ENCODE measurements at places on chromosomes 11 and 22.

DNA sequence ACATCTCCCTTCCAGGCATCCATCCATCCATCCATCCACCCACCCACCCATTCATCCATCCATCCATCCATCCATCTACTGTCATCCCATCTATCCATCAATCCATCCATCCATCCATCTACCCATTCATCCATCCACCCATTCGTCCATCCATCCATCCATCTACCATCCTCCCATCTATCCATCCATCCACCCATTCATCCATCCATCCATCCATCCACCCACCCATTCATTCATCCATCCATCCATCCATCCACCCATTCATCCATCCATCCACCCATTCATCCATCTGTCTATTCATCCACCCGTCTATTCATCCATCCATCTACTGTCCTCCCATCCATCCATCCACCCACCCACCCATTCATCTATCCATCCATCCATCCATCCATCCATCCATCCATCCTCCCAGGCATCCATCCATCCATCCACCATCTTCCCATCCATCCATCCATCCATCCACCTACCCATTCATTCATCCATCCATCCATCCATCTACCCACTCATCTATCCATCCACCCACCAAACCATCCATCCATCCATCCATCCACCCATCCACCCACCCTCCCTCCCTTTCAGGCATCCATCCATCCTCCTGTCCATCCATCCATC lies 33.7 kb downstream of the OSBPL5 start:
- no peak for DNase-seq

DNA sequence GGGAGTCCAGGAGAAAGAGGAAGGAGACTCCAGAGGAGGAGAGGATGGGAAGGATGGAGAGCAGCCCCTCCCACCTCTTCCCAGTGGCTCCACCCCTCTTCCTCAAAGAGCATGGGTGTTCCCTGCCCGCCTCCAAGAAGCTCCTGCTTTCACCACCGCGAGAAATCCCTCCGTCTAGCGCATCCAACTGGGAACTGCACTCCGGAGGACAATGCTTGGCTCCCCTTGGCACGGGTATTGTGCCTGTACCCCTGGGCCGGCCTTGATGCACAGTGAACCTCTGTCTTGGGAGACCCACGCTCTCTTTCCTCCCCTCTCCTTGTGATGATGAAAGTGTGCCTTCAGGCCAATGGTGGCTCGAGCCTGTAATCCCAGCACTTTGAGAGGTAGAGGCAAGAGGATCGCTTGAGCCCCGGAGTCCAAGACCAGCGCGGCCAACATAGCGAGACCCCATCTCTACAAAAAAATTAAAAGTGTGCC lies 14.9 kb upstream of the ADA2 start:
- DNase-seq: peak; percentile 12

- peak; percentile 69 for DNase-seq
Measured at GRCh38 chr11:117610045-117610444, 187.0 kb downstream of the DSCAML1 start.

DNA sequence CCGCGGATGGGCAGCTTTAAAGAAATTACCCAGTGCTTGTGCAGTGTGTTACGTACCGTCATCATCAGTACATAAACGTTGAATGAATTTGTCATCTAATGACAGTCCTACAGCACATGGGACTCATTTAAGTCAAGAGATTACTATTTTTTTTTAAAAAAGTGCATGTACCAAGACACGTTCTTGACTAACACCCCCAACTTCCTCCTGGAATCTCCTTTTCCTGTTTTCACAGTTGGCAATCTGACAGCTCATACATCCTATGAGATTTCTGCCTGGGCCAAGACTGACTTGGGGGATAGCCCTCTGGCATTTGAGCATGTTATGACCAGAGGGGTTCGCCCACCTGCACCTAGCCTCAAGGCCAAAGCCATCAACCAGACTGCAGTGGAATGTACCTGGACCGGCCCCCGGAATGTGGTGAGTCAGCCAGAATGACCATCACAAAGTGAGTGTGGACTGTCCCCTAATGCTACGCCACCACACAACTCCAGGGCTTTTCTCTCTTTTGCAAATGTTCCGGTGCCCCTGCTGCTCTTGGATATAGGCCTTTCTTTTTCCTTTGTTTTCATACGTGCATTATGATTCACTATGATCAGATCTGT lies 162.0 kb upstream of the SORL1-AS1 start:
- DNase-seq: peak; percentile 72

DNA sequence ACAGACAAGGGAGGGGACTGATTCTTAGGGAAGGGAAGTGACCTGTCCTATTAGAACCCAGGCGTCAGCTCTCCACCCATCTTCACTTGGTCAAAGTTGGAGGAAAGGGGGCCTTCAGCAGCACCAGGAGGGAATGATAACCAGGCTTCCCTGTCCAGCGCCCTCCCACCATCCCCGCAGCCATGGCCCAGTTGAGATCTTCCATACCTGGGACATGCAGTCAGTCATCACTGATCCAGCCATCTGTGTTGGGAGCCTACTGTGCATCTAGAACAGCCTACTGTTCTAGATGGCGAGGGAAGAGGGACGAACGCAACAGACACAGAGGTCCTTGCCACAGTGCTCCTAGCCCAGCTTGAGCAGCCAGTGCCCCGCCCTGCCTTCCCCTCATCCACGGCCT lies 40.6 kb downstream of the PDGFB start:
- DNase-seq: no peak

GRCh38 chr11:6932145-6932544 lies 5.9 kb downstream of the ZNF215 start:
- DNase-seq: no peak

GRCh38 chr11:17779861-17780594 lies 45.4 kb downstream of the KCNC1 start:
- DNase-seq: no peak

- DNase-seq: no peak
Measured at GRCh38 chr11:78630155-78630554, 55.5 kb upstream of the NARS2 start.

GRCh38 chr11:133163463-133164419 lies 368.6 kb downstream of the OPCML start:
- peak; percentile 5 for DNase-seq

DNA sequence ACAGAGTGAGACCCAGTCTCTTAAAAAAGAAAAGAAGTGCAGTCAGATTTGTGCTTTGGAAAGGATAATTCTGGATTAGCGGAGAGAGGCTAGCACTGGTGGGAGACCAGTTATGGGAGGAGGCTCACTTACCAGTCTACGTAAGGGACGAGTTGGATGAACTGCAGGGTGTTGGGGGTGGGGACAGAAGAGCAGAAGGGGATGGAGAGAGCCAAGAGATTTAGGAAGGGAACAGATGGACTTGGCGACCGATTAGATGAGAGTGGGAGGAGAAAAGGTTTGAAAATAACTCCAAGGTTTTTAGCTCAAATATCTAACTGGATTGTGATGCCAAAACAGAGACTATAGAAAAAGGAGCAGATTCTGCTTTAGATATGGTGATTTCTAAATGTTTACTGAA lies 81.4 kb downstream of the SFI1 start:
- no peak for DNase-seq

- peak; percentile 63 for DNase-seq
Measured at GRCh38 chr11:14894657-14895598, 2.9 kb upstream of the CYP2R1 start.

GRCh38 chr11:29263971-29264682 lies 752.7 kb downstream of the KCNA4 start:
- DNase-seq: peak; percentile 17

DNA sequence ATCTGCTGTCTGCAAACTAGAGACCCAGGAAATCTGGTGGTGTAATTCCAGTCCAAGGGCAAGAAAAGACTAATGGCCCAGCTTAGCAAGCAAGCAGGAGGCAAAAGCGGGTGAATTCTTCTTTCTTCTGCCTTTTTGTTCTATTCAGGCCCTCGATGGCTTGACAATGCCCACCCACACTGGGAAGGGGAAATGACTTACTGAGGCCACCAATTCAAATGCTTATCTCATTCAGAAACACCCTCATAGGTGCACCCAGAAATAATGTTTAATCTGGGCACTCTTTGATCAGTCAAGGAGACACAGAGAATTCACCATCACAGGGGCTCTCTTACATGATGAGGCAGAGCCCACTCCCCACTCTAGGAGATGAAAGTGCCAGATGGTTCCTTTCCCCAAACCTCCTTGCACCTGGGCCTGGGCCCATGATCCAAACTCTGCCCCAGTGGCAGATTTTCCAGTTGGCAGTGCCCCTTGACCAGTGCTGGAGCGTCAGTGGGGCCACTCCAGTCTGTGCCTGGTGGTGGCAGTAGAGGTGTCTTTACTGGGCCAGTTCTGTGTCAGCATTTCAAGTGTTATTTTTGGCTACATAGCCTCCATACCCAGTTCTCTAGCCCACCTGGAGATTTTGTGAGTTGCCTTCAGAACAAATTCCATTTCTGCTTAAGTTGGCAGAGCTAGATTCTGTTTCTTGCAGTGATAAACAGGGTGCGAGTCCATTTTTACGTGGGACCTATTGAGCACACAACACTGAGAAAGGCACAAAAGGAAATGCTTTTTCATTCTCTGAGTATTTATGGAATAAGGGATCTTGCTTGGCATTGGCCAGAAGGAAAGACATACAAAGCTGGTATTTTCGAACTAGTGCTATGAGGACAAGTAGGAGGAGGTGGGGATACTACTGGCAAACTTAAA lies 7.5 kb downstream of the ELMOD1 start:
- DNase-seq: peak; percentile 25

DNA sequence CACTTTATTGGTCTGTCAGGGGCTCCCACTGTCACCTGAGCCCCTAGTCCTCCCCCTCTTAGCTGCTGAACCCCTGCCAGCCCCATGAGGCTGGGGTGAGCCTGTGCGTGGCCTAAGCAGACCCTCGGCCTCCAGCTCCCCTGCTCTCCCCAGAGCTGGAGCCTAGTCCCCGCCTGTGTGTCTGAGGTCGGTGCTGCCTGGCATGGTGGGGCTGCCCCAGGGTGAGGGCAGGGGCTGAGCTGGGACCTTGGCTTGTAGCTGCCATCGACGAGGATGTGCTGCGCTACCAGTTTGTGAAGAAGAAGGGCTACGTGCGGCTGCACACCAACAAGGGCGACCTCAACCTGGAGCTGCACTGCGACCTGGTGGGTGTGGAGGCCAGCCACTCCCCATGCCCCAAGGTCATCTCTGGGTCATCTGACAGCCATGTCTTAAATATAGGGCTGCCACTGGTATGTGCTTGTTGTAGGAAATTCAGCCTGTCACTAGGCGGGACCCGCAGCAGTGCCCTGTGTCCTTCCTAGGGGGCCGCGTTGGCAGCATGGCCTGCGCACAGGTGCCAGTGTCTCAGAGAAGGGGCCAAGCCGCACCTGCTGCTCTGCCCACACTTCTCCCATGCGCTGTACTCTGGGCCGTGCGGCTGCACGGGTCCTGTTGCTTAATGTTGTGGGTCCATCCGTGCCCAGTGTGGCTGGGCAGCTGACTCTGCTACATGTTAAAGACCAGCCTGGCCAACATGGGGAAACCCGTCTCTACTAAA lies 21.0 kb downstream of the PPIL2 start:
- no peak for DNase-seq

DNA sequence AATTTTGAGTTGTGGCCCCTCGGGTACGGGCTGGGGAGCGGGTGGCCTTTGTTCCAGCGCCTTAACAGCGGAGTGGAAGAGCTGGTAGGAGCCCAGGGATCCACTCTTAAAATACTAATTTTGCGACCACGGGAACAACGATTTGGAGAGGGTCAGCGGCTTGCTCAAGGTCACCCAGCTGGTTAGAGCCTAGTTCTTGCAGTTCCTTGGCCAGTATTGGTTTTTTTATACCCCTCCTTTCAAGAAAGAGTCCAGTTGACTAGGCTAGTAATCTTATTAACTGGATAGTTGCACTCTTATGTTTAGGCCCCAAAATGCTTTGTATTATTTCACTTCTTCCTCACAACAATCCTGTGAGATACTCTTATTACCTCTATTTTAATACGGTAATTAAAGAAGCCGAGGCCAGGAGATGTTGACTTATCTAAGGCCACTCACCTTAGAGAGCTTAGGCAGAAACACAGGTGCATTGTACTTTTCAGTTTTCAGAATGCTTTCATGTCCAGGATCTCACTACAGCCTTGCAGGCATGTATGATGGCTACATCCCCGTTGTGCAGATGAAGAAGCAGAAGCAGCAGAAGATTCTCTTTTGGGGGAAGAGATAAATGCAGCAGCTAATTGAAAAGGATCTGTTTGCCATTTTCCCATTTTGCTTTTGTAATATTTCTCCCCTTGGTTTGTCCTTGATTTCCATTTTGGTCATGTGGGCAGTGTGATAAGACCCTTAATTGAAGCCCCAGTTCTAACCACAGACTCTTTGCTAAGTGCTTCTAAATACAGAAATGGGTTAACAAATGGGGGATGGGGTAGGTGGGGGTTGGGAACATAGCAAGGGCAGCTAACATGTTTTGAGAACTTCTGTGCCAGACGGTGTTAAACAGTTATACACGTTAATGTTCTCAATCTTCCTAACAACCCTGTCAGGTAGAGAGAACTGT lies 1.4 kb downstream of the SREBF2 start:
- DNase-seq: no peak

GRCh38 chr11:47056261-47056915 lies 119.8 kb downstream of the CSTPP1 start:
- no peak for DNase-seq

- DNase-seq: no peak
Measured at GRCh38 chr11:4637662-4638047, 378 bp downstream of the OR51D1 start.

- DNase-seq: peak; percentile 58
Measured at GRCh38 chr22:22463855-22464540, 44.5 kb downstream of the ZNF280B start.

DNA sequence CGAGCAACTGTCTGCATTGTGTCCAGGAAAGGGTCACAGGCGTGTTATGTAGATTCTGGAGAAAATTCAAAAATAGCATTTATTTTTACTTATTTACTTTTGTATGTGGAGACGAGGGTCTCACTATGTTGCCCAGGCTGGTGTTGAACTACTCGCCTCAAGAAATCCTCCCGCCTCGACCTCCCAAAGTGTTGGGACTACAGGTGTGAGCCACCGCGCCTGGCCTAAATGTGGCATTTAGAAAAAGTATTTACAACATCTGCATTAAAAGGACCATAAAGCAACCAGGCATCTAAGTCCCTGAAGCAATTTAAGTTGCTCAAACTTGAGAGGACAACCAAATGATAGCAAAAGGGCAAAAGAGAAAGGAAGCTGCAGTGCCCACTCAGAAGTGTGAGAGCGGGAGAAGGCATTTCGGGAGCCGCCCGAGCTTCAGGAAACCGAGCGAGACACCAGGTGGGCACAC lies 595 bp downstream of the TRIM66 start:
- DNase-seq: no peak
